ELF-1 (cell line): ENCODE measurements at places on chromosomes 16 and 17.
A peak's percentile ranks its signal among the peaks of the same experiment; 100 is the strongest.

DNA sequence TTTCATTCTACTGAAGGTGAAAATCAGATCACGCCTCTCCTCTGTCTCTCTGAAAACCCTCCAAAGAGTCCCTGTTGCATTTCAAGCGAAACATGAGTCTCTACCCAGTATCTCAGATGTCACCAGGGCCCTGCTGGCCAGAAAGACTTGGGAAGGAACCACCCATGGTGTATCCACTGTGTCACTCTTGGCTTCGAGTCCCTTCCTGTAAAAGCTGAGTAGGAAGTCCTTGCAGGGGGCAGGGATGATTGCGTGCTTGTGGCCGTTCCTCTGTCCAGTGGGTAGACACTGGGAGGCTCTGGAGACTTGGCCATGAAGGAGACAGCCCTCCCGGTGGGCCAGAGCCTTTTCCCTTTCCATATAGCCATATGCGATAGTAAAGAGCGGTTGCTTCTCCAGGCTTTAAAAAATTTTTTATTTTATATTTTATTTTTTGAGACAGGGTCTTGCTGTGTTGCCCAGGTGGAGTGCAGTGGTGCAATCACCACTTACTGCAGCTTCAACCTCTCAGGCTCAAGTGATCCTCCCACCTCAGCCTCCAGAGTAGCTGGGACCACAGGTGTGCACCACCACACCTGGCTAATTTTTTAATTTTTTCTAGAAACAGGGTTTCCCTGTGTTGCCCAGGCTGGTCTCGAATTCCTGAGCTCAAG, 19.0 kb upstream of the RMI2 start:
- no peak for DNase-seq

DNA sequence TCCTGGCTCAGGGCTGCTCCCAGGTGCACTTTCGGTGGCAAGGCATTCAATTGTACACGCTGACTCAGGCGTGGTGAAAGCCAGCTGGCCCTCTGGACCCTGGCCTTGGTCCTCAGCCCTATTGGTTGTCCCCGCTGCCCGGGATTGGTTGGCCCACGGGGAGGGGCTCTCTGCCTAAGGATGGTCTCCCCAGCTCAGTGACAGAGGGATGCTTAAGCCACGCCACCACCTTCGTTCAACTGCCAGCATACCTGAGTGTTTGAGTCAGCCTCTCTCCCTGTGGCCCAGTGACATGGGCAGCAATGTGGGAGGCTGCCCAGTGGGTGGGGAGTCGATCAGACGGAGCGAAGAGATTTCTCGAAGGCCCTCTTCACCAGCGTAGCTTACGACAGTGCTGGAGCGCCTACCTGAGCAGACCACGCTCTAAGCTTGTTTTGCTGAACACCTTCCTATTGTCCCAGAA, 30.3 kb downstream of the IRF8 start:
- DNase-seq: no peak

DNA sequence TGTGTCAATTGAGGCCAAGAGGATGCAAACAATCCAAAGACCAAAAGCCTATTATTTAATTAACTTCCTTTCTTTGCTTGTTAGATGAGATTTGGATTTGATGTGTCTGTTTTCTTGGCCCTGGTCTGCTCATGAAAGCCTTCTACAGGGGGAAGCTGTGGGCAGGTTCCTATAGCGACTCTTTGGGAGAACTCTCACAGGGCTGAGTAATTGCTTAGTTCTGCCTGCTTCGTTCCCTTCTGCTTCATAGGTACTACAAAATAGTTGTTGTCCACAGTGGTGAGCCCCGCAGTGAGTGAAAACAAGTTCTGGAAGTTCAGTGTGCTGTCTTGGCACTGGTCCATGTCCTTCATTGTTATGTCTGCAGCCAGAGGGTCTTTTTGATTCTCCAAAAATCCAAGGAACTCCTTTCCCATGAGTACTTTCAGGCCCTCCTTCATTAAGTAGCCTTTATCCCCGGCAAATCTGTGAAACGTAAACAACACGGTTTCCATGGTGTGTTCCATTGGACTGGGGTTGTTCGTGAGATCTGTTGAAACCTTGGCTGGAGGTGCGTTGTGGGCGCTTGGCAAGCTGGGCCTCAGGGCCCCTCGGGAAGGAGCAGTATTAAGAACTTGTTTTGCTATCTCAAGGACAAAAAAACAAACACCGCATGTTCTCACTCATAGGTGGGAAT, 30.0 kb upstream of the ANKRD40CL start:
- DNase-seq: no peak

GRCh38 chr17:49829026-49829425, 18.8 kb downstream of the TAC4 start:
- no peak for DNase-seq

DNA sequence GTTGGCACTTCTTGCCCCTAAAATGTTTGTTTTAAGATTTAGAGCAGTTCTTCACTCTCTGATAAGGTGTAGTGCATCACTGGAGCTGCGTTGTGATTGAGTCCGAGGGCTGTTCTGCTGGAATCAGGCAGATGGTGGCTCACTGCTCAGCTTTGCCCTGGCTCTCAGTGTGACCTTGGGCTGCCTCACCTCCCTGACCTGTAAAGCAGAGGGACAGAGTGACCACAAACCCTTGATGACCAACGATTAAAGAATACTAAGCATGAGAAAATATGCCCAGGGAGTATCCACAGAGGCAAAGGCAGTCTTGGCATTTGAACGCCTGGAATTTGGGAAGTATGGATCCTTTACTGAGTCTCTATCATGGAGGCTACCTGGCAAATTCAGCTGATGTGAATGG, 18.1 kb downstream of the CMIP start:
- no peak for DNase-seq

- peak; percentile 36 for DNase-seq
These were observed 21.7 kb upstream of the ACSF3 start for GRCh38 chr16:89071686-89072547.

DNA sequence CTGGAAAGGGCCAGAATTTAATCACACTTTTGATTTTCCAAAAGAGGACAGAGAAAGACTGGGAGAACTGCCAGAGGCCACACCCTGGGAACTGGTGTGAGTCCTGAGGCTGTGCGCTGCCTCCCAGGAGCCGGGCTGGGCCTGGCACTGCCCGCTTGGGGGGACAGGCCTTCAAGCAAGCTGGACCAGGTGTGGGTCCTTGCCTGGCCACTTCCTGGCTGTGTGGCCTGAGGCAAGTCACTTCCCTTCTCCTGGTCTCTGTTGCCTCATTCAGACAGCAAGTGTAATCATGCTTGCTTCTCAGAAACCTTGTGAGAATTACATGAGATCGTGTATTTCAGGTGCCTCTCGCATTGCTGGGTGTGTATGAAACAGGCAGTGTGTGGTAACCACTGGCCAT, 143.0 kb downstream of the SNX29 start:
- DNase-seq: peak; percentile 46

- no peak for DNase-seq
These were observed 1.8 kb upstream of the ADGRG1 start for GRCh38 chr16:57626420-57627170.

DNA sequence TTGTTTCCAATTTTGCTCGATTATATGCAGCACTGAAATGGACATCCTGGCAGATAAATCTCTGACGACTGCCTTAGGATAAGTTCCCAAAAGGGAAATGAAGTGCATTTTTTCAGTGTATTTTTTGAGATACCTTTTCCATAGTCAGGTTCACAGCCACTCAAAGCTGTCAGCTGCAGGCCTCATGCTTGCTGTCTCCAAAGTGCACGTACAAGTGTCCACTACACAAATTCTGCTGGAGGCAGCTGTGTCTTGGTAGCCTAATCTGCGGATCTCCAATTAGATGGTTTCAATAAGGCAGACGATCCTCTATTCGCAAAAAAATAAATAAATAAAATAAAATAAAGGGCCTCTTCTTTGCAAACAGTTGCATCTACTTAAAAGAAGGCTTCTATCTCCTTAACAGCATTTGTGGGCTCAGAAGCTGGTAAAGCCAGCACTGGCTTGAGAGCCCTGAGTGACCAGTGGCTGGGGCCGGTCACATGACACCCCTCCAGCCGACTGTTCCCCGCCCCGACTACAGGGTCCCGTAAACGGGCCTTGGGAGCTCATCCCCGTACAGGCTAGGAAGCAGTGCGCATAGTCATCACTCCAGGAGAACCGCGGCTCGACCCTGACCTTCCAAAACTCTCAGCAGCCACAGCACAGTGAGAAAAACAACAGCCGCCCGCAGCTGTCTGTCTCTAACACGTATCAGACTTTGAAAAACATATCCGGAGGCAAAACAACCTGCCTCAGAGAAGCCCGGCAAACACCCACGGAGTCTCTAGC, 18.8 kb downstream of the RPH3AL start:
- peak; percentile 48 for DNase-seq

DNA sequence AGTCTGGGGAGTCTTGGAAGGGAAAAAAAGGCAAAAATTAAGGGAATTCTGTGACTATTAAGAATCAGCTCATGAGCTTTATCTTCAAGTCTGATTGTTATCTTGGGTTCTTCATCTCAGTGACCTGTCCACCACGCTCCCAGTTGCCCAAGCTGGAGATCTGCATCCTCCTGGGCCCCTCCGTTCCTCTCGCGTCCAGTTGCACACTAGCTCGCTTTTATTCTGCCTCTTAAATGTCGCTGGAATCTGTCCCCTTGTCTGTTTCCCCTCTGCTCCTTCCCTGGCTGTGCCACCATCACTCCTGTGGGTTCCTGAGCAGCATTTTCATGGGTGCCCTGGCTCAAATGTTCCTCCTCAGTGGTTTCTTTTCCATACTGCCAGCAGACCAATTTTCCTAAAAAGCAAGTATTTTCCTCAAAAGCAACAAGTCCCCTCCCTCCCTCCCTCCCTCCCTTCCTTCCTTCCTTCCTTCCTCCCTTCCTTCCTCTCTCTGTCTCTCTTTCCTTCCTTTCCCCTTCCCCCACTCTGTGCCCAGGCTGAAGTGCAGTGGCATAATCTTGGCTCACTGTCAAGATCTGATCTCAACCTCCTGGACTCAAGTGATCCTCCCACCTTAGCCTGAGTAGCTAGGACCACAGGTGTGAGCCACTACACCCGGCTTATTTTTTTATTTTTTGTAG, 1.4 kb downstream of the ENDOV start:
- no peak for DNase-seq
